H4 (cell line): ENCODE measurements at places on chromosomes 5 and 9. TPM values are rescaled to one million over a fixed set of nuclear protein-coding genes. Genes with fewer than 3 reads are reported as not detected.

DNA sequence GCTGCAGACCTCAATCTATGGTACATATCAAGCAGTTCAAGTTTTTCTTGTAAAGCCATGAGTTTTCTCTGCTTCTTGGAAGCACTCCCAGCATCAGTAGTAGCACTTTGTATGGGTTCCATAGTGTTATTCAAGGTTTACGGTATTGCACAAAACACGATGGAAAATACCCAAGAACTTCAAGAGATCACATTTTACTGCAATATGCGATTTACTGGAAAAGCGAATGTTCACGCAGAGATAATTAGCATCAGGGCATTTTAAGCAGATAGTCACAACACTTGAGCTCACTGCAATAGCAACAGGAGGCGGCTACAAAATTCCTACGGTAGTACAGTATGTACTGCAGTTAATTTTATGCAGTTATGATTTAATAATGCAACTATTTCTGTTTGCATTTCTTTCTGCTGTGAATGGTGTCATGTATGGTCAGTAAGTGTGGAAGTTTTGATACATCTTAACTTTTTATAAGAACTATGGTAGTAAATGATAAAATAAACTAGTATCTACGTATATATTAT, 200.8 kb downstream of the SMARCA2 start:
- no peak for DNase-seq

GRCh38 chr5:157596487-157596886, 20.9 kb upstream of the ADAM19 start:
- no peak for DNase-seq

The ZNF483 gene
- 0.21 TPM in 1 of 2 replicates, not detected in the other for total RNA-seq

The FOXD4L3 gene
- total RNA-seq, result not detected in 2 replicates

The NIM1K gene
- 0.04 TPM in 1 of 2 replicates, not detected in the other for total RNA-seq
